NCI-H1417 treated with DMSO at 0.1 percent for 48 hours (cell line): ENCODE measurements at places on chromosomes 5 and 9.

- DNase-seq, result peak; percentile 2
These were observed 37.4 kb downstream of the P4HA2 start for GRCh38 chr5:132190161-132190817.

DNA sequence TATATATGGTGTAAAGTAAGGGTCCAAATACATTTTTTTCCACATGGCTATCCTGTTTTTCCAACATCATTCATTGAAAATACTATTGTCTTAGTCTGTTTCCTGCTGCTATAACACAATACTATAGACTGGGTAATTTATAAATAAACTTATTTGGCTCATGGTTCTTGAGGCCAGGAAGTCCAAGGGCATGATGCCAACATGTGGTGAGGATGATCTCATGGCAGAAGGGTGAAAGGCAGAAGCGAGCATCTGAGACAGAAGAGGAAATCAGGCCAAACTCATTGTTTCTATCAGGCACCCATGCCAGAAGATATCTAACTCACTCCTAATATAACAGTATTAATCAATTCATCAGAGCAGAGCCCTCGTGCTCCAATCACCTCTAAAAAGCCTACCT is 42.6 kb downstream of the ANKRD55 start:
- no peak for DNase-seq

DNA sequence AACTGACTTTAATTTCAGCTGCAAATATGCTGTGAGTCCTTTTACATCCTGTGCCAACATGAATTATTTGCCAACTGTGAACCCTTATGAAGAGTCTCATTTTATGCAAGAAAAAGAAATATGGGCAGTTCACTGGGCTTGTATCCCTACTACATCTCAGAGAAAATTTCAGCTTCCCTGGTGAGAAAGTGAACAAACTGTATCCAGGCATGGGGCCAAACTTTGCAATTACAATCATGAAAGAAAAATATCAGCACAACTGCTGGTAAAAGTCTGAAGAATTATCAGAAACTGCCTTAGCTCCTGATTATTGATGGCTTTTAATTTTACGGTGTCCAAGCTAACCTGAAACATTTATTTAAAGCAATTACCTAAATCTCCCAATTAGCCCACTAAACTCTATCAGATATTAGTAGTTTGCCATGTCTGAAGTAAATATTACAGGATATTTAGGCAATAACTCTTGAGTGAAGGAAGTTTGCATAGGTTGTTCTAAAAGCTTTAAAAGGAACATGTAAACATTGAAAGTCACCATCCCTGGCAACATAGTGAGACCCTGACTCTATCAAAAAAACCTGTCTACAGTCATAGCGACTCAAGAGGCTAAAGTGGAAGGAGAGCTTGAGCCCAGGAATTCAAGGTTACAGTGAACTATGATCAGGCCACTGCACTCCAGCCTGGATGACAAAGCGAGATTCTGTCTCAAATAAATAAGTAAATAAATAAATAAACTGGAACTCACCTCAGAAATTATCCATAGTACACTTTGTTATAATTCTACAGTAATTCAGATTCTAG is 83.9 kb upstream of the HCN1 start:
- DNase-seq, result no peak

- no peak for DNase-seq
These were observed 18.1 kb downstream of the MYMK start for GRCh38 chr9:133506653-133507038.

GRCh38 chr9:86097510-86098224 is 1.7 kb downstream of the GOLM1 start:
- no peak for DNase-seq

- no peak for DNase-seq
These were observed 29.9 kb upstream of the HMHB1 start for GRCh38 chr5:143781993-143782520.

DNA sequence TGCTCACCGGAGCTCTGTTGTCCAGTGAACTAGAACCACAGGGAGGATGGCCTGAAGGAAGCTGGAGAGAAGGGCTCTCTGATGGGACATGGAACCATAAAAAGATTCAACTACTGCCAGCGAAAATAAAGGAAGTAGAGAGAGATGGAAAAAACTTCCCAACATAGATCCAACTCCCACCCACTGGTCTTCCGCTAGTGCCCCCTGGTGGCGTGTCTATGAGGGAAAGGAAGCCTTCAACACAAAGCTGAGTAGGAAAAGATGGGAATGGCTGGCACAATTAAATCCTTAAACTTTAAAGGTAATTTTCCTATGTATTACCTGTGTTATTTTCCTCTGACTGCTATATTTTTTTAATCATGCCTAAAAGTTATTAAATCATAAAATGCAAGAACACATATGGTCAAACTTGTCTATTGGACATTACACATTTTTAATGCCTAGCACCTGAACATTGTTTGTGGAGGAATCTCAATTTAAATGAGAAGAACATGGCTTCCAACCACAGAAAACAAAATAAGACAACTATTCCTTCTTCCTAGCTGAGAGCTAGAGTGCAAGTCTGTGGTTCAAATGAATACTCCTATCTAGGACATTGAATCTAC is 51.5 kb downstream of the CEP120 start:
- DNase-seq, result no peak

- DNase-seq, result no peak
These were observed 31.3 kb downstream of the TSPAN17 start for GRCh38 chr5:176678584-176678983.

GRCh38 chr5:179553875-179554274 is 3.5 kb downstream of the RUFY1 start:
- no peak for DNase-seq

- DNase-seq, result no peak
These were observed 48.9 kb upstream of the SPIN1 start for GRCh38 chr9:88339317-88339716.

- DNase-seq, result no peak
These were observed 156.8 kb upstream of the TBC1D2 start for GRCh38 chr9:98412101-98412842.

- DNase-seq, result no peak
These were observed 30.8 kb downstream of the RASGRF2 start for GRCh38 chr5:80990971-80991370.

GRCh38 chr9:120701248-120701647 is 13.0 kb downstream of the MEGF9 start:
- DNase-seq, result no peak

GRCh38 chr9:33306037-33306436 is 15.7 kb downstream of the NFX1 start:
- no peak for DNase-seq

- DNase-seq, result no peak
These were observed 8.2 kb upstream of the TOR4A start for GRCh38 chr9:137269231-137269772.

DNA sequence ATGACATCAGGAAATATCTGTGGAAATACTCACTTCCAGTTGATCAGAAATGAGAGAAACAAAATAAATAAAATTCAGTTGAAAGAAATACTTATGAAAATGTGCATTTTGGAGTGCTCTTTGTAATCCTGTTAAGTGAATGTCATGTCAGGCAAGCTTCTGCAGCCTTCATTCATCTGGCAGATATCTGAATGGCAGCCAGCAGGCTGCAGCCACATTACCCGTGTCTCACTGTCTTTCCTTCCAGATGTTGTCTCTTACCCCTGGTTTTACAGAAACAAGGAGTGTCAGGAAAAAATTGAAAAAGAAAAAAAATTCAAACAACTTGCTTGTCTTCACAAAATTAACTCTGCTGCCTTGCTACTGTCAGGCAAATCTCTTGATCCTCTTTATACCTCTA is 445.0 kb upstream of the RIOK2 start:
- no peak for DNase-seq

DNA sequence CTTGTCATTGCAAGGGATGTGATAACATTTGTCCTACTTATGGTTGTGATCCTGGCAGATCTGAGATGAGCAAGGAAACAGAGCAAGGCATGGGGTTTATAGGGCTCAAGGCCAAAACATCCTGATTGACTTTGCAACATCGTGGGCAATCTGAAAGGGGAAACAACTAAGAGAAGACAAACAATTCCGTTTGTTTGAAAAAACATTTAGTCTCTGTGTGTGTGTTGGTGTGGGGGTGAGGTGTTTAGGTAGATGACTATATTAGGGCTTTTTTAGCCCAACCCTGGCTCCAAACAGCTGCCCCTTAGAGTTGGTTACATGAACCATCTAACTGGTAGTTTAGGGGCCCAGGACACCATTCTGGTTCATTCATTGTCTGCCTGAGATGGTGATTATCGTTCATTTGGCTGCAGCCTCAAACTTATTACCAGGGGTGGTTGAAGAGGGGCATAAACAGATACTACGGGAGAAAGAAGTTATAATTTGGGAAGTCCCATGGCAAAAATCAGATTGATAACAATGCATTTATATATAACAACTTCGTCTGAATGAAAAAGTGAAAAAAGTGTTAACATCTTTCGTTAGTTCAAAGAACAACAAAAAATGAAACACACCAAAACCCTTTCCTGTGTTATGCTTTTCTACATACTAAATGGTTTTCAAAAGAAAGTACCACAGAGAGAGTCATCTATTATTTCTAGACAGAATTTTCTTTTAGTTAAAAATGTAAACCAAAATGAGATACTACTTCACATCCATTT is 5.7 kb downstream of the FYB1 start:
- DNase-seq, result no peak

GRCh38 chr5:157571357-157571827 is 4.2 kb downstream of the ADAM19 start:
- no peak for DNase-seq

DNA sequence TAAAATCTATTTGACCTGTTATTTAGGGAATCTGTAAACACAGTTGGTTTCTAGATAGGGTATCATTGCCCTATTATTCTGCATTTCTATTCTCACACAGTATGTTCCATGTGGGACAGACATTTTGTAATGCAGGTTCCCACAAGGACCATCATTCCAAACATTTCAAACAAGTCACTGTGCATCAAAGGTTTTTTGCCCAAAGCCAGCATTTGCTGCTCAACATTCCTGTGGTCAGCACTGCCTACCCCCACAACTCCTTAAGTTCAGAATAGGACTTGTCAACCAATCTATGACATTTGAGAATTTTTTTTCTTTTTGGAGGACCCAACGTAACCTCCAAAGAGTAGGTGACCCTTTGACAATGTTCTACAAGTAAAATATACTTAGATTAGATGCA is 95.7 kb downstream of the LPAR1 start:
- no peak for DNase-seq

DNA sequence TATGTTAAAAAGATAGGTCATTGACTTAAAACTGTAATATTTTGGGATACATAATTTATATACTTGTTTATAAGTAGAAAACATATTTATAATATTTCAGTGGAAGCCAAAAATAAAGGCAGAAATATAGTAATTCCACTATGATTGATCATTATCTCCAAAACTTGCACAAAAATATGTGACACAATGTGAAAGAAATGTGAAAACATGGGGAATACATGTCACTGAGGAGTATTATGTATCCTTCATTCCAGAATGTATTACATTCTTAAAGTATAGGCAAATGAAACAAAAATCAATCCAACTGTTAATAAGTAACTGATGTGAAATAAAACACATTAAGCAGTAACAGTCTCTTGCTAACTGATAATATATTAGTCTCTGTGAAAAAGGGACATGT is 236.7 kb downstream of the CDH18 start:
- no peak for DNase-seq

- DNase-seq, result no peak
These were observed 350.5 kb upstream of the DAB2 start for GRCh38 chr5:39775086-39775796.

DNA sequence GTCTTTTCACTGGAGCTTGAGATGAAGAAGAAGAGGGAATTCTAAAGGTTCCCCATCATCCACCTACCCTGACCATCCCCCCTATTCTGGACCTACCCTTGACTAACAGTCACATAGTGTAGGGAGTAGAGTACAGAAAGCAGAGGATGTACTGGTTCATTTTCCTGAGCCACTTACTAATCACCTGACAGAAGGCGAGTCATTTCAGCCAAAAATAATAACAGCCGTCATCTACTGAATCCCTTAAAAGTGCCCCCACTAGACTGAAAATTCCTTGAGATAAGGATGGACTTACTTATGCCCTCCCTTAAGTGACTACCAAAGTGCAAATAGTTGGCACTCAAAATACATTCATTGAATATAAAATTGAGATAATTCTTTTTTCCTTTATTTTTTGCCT is 112.2 kb downstream of the FOXD1 start:
- DNase-seq, result no peak

- no peak for DNase-seq
These were observed 171.0 kb downstream of the ARRDC3 start for GRCh38 chr5:91211997-91212713.

- no peak for DNase-seq
These were observed 405.5 kb downstream of the KIF4B start for GRCh38 chr5:155418960-155419579.

GRCh38 chr9:79196606-79197005 is 375.2 kb upstream of the TLE4 start:
- DNase-seq, result no peak

GRCh38 chr5:10645146-10645545 is 81.3 kb downstream of the ANKRD33B start:
- no peak for DNase-seq

DNA sequence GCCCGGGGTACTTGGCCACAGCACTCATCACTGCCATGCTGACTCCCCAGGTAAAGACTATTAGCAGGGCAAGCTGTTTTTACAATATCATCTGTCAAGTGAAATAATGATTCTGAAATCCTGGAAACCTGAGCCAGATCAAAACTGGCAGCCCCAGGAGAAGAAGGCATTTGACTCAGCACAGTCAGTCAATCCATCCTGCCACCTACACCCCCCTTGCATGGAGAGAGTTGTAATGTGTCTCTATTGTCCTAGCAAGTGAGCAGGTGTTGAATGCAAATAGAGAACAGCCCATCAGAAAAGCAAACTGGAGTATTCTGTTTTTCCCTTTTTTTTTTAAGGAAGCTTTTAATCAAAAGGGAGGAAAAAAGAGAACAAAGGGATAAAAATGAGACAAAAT is 291.2 kb downstream of the BRINP1 start:
- no peak for DNase-seq

GRCh38 chr9:137666513-137666822 is 47.7 kb downstream of the EHMT1 start:
- no peak for DNase-seq

GRCh38 chr5:75054134-75054930 is 2.0 kb upstream of the GCNT4 start:
- no peak for DNase-seq

GRCh38 chr9:109771796-109772531 is 8.0 kb upstream of the PALM2AKAP2 start:
- DNase-seq, result no peak

DNA sequence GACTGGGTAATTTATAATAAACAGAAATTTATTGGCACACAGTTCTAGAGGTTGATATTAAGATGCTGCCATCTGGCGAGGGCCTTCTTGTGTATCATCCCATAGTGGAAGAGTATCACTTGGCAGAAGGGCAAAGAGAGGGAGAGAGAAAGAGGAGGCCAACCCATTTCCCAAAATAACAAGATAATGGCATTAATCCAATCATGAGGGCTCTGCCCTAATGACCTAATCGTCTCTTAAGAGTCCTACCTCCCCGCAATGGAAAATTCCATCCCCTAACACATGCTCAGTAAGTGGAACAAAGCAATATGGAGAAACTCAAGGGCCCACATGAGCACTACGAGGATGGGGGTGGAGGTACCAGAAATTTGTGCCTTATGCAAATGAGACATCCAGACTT is 17.6 kb upstream of the VDAC1 start:
- no peak for DNase-seq
